ENCODE measurements at places on chromosomes 12 and 14.
A peak's percentile ranks its signal among the peaks of the same experiment; 100 is the strongest.

DNA sequence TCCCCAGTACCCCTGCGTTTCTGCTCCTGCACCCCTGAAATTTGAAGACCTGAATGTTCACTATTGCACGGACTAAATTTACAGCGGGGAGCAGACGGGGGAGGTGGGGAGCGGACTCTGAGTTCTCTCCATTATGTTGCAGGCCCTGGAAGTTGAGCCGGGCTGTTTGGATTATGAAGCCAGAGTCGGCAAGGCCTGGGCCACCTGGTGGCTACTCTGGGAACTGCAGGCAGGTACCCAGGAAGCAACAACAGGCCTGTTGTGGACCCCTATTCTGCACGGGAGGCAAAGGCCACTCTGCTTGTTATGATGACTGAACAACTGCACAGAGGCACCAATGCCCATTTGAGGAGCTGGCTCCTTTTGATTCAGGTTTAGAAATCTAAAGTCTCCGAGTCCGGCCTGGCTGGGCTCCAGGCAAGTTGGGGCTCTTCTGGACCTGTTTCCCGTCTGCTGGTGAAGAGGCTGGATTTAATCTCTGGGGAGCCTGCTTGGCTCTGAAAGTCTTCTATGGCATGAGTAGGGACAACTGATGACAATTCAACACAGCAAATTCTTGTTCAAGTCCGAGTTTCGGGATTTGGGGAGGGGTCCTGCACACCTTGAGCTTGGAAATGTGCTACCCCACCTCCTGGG, 34.1 kb upstream of the FAM181A start:
- peak; percentile 87 for DNase-seq

DNA sequence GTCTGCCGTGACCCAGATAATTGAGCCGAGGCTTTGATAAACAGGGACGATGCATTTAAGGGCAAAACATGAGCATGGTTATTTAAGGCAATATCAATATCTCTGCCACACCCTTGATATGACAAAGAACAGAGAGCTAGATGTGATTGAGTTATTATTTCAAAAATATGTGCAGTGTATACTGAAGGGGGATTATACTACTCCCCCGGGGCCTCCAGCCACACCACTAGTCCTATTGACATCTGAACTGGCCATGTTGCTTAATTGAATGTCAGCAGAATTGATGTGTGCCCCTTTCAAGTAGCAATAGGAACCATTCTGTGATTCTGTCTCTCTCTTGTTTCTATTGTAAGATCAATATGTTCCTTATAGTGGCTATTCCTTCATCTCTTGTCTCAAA, 794.8 kb upstream of the SEL1L start:
- no peak for DNase-seq

DNA sequence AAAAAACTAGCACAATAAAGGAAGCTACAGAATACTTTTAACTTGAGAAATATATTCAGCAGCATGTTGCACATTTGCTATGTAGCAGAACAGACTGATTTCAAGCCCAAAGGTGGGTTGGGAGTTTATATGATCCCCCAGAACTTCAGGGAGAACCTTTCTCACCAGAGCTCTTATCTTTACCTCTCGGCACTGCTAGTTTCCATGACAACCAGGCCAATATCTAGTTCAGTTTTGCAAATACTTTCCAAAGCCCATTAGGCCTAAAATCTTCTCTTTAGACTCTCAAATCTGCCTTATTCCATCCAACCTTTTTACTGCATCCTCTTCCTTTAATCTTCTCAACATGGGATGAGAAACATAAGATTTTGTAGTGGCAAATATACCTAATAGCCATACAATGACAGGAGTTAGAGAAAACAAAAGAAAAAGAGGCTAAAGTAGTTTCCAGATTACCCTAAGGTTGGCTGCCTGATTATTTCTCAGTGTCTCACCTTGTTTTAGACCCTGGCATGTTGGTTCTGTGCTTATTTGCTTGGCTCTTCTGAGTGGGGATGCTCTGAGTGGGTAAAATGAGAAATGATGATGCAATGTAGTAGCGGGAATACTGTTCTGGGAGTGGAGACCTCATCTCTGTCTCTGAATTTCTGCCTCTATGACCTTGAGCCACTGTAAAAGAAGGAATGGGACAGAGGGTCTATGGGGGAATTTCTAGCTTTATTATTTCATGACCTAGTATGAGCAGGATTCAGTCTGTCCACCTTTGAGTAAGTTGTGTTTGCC, 427.6 kb upstream of the STXBP6 start:
- no peak for DNase-seq

GRCh38 chr12:104317538-104318210, 14.1 kb downstream of the EID3 start:
- no peak for DNase-seq

GRCh38 chr14:78007160-78007559, 163.0 kb upstream of the NRXN3 start:
- DNase-seq, result no peak

DNA sequence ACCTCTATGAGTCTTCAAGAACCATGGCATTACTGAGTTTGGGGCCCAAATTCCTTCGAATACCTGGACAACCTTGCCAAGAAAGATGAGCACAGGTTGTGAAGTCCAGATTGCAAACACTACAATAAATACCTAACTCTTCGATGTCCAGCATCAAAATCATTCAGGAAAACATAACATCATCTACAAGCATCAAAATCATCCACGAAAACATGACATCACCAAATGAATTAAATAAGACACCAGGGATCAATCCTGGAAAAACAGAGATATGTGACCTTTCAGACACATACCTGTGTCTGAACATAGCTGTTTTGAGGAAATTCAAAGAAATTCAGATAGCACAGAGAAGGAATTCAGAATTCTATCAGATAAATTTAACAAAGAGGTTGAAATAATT, 262.0 kb upstream of the KITLG start:
- DNase-seq, result no peak

- no peak for DNase-seq
Observed at GRCh38 chr14:74133833-74134481, 49.2 kb downstream of the LIN52 start.

- DNase-seq, result no peak
Observed at GRCh38 chr12:106285982-106286381, 16.6 kb upstream of the TCP11L2 start.

GRCh38 chr12:80939231-80939950, 1.7 kb upstream of the LIN7A start:
- no peak for DNase-seq

DNA sequence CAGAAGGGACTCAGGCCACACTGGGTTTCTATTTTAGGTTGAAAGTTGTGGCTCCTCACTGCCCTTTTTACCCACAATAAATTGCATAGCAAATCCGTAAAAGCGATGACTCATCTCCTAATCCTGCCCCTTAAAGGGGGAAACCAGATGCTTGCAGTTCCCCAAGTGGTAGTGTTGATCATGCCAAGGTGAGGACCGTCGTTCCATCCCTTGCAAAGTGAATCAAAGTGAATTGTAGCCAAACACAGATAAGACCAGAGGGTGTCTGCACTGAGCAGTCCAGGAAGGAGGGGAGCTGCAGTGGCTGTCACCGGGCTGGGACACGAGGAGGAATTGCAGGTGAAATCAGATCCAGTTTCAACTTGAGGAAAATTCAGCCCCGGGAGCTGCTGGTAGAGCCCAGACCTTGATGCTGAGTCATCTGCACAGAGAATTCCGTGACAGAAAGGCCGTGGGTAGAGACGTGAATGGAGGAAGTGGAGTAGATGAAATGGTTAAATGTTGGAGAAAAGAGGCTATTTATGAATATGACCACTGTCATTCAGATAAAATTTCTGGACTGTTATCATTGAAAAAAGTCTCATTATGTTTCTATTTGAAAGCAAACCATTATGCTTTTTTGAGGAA, 44.2 kb upstream of the MMP17 start:
- DNase-seq, result no peak

GRCh38 chr12:6157482-6157881, 33.0 kb upstream of the VWF start:
- no peak for DNase-seq

- DNase-seq, result no peak
Observed at GRCh38 chr12:100608776-100609175, 35.3 kb downstream of the GAS2L3 start.

DNA sequence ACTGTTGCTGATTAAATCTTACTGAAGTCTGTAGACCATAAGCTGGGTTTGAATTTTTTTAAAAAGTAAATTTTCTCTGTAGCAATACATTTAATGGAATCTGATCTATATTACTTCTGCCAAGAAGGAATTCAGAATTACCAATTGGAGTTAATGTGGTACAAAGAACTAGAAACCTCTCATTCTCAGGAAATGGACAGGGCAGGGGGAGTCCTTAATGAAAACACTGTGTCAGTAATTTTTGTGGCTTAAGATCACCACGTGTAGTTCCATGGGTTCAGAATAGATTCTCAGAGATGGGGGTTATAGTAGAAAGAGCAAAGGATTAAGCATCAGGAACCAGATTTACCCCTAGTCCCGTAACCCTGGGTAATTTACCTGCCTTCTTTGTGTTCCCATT, 30.3 kb downstream of the FBXL14 start:
- no peak for DNase-seq

DNA sequence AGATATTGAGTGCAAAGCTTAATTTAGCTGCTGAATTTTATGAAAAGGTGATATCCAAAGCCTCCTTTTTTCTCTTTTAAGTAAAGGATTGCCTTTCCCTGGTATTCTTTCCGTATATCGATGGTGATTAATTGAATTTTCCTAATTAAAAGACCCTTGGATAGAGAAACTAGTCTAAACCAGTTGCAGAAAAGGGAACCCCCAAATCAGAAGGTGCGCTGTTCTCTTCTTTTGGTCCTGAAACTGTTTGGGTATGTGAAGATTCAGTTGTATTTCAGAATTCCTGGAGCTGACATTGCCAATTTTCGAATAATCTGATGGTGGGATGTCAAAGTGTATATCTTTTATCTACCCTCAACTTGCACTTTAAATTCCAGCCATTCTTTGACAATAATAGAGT, 1.9 kb downstream of the GPHN start:
- DNase-seq, result no peak

DNA sequence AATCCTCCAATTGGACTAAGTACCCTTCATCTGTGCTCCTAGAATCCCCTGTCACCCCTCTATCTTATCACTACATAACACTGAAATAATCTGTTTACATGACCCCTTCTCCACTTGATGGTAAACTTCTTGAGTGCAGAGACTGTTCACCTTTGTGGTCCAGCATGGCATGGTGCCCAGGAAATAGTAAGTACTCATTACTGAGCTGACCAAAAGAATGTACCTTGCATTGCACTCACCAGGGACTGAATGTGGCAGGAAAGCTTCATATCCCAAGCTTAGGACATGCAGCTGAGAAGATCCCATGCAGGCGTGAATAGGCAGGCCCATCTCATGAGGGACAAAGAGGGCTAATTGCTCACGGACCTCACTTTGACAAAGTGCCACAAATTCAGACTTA, 1.4 kb upstream of the GARIN2 start:
- DNase-seq, result no peak

DNA sequence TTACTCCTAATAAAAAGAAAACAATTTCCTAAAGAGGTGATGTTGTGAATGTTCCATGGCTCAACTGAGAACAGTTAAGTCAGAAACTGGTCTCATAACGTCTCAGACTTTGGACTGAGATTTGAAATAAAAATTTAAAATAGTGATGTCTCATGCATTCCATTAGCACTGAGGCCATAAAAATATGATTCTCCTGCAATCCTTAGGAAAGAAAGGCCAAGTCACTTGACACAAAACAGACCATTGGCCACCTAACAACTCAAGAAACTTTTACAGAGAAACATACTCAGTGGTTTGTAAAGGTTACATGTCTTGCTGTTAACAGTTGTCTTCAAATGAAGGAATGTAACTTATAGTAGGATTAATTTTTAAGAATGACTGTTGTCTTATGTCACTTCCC, 58.1 kb downstream of the STAB2 start:
- no peak for DNase-seq

DNA sequence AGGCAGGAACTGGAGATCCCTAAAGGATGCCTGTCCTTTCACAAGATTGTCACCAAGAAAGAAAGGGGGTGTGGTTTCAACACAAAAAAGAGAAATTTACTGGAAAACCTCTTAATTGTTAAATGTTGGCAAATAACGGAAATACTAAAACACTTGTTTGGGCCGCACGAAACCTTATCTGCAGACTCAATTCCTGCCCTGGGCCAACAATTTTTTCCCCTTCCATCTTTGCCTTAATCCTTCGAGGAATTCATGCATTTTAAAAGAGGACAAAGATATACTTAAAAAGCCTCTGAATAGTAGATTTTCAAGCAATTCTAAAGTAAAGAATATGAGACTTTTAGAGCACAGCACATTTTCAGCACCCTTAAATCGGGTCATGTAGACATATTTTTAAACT, 366.2 kb downstream of the DUSP6 start:
- DNase-seq, result no peak

DNA sequence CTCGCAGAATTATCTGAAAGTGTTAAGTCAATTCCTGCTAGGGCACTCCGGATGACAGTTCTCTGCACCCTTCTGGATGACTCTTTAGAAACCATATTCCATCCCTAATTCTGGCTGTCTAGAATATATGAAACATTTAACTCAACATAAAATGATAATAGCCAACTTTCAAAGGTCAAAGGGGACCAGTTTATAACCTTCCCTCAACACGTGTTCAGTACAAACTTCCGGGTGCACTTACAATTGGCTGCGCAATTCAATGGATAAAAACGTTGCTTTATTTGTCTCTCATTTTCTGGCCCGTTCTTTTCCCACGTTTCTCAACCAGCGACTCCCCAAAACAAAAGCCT, 1.3 kb downstream of the SBNO1 start:
- no peak for DNase-seq

DNA sequence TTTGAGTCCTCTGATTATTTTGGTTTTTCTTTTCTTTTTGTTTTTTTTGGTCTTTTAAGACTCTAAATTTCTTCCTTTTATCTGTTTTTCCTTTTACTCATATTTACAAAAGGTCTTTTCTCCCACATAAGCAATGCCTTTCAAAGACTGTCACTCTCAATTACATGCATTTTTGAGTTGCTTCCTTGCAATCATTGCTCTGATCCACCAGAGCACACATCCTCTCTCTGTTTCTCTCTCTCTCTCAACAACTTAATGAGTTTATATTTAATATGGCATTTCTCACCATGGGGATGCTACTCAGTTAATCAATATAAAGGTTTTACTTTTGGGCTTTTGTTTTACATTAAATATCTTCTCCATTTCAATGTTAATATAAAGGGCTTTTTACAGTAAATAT, 62.7 kb upstream of the OR10AD1 start:
- no peak for DNase-seq

- DNase-seq, result no peak
Observed at GRCh38 chr14:92037989-92038388, 1.9 kb downstream of the TRIP11 start.

GRCh38 chr12:13386323-13387039, 190.0 kb downstream of the EMP1 start:
- no peak for DNase-seq

DNA sequence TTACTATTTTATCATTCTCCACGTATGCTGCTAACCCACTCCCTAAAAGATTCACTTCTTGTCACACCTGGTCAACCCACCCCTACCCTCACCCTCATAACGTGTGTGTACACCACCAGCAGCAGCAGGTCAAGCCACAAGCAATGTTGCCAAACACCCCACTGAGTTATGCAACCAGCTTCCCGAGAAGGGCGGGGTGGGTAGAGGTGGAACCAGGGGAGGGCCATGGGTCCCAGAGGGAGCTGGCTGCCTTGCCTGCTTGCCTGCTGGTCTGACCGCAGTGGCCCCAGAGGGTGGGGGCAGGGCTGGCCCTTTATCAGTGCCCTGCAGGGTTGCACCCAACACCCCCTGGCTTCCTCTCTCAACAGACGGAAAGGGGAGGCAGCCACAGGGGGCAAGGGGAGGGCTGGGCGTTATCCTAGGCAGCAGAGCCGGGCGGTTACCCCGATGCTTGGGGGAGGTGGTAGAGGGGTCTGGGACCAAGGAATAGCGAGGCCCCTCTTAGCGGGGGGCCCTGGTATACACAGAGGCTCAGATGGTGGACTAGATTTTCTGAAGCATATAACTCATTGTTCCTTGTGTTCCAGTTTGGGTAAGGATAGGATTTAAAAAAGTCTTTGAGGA, 3.5 kb upstream of the NFE2 start:
- DNase-seq, result no peak
